OCI-LY7 (cell line): ENCODE measurements at places on chromosomes 5 and 9. TPM values are rescaled to one million over a fixed set of nuclear protein-coding genes. Genes with fewer than 3 reads are reported as not detected.

GRCh38 chr9:76642701-76643209 lies 121.5 kb upstream of the PCA3 start:
- DNase-seq, result no peak

DNA sequence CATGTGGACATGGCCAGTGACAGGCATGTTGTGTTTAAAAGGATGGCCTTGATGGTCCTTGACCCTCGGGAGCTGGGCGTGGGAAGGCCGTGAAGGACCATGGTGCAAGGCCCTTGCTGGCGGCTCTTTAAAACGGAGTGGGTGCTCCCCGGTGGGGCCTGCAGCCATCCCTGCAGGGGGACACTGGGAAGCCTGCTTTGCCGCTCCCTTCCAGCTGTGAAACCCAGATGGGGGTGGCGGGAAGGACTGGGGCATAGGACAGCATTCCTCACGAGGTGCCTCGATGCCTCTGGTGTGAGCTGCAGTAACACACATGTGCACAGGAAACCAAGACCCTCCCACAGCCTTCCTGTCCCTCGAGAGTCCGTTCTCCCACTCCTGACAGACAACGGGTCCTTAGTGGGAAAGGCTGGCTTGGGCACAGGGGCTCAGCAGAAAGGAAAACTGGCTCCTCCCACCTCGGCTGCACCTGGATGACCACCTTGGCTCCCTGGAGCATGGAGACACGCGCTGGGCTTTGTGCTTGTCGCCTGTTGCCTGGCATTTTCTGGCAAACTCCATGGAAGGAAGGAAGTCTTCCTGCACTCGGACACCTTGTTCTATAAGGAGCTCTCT lies 30.3 kb upstream of the IRX4 start:
- DNase-seq, result no peak

DNA sequence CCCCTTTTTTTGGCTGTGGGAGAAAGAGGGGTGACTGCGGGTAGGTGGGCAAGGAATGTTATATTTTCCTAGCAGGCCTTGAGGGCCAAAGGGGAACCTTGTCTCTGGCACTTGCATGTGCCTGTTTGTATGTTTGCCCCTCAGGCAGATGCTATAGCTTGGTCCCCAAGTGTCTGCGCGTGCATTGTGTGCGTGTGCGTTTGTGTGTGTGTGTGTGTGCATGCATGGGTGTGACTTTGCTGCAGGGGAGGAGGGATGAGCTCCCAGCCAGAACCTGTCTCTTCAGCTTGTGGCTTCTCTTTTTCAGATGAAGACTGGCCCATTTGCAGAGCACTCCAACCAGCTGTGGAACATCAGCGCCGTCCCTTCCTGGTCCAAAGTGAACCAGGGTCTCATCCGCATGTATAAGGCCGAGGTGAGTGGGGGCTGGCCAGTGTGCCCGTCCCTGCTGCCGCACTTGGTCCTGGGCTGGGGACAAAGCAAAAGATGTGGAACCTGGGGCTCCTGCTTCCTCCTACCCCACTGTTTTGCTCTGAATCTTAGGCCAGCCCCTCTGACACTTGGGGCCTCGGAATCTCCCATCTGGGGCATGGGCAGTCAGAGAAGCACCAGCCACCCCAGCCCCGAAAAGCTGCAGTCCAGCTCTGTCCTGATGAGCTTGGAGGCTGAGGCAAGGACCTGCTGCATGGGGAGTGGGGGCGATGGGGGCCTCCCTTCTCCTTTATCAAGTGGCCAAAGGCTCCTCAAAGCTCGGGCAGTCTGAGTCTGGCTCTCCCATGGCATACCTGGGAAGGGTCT lies 31.1 kb downstream of the PTPA start:
- peak; percentile 44 for DNase-seq

- no peak for DNase-seq
Measured at GRCh38 chr5:78922879-78923621, 62.1 kb downstream of the ARSB start.

DNA sequence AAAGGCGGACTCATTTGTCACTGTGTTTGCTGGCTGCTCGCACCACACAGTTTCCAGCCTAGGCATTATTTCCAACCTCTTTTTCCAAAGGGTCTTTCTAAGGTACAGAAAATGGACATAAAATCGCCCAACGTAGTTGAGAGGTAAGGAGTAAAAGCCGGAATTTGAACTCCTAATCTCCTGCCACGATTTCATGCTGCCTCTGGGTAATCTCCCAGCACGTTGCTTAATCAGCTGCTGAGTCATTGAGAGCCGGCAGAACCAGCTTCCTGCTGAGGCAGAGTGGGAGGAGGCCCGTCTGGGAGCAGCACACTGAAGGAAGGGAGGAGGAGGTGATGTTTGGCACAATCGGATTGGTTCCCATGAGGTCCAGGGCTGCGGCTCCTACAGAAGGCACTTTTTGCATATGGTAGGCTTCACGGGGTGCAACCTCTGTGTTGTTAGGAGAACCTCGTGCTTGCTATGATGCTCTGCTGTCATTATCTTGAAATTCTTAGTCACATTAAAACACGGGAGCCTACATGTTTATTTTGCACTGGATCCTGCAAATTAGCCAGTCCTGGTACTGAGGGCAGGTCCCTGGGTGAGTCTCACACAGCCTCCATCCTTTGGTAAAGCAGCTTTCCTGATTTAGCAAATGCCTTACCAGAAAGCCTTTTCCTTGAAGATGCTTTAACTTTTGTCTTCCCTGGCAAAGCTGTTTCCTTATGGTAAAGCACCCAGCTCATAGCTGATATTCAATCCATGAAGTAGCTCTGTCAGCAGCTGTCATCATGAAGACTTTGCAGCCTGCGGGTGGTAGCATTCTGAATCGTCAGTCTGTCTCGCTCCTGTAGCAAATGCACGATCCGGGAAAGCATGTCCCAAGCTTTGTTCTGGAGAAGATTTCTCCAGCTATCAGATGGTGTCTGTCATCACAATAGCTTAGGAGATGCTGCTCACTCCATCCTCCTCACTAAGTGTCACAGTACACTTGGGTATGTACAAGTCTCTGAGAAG lies 191.6 kb upstream of the MSX2 start:
- DNase-seq, result no peak

DNA sequence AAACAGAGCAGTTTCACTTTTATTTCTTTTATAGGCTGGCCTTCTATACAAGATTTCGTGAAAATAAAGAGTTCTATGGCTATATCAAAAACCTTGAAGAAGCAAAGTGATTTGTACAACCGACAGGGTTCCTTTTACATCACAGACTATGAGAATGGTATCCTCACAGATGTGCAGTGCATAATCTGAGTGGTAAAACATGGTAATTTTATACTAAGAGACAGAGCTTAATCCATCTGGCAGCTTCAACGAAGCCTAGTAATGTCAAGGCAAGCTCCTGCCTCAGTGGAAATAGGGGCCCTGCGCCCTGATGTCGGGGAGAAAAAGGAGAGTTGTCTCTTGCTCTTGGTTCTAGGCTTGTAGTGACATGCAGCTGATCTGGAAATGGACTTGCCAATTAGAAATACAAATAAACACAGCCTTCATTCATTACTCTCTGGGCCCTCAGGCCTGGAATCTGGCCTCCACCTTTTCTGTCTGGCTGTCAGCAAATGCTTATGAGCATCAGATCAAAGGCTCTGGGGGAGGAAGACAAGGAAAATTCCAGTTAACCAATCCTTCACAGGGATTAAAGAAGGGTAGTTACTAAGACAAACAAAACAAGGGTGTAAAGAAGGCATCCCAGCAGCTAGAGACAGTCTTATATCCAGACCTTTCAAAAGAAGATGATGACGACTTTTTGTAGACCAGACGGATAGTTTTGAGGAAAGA lies 33.6 kb upstream of the TRIM32 start:
- no peak for DNase-seq

GRCh38 chr9:83930881-83931280 lies 9.6 kb upstream of the KIF27 start:
- DNase-seq, result no peak

- no peak for DNase-seq
Measured at GRCh38 chr9:27181381-27181780, 72.4 kb downstream of the TEK start.

- DNase-seq, result no peak
Measured at GRCh38 chr5:67416986-67417385, 220.4 kb upstream of the CD180 start.

DNA sequence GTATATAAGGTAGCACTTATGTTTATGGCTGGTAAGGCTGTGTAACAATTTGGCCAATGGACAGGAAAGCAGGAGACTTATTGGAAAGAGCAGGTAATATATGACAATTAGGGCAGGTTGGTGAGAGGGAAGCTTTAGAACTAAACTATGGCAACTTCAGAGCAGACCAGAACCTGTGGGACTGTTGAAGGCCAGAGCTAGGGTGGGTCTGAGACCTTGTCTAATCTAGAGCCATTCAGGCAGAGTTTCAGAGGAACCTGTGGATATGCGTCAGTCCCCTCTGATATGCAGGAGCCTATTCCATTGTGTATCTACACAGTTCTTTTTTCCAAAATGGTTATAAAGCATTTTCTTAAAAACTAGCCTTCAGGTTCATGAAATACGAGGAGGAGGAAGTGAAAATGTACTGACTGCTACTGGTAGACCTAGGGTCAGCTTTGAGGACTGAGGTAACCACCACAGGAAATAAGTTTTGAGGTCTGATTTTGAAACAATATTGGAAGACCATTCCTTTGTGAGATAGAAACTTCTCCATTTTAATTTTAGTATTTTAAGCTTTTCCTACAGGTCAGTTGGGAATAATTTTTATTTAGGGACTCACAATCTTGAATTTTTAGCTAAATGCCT lies 37.6 kb downstream of the ELL2 start:
- peak; percentile 3 for DNase-seq

DNA sequence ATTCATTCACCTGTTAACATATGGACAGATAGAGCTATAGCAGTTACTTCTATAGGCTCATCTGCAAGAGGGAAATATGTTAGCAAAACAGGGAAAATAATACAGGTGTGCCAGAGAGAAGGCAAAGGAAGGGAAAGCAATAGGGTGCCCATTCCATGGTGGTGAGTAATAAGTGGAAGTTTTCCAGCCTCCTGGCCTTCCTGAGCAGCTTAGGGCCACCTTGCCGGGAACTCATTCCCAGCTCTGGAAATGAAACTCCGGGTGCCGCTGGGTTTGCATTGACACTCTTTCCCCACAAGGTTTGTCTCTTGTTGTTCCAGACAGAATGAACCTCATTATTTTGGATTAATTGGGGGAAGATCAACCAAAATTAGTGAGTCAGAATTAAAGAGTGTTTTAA lies 58.4 kb downstream of the SLC1A3 start:
- DNase-seq, result no peak

- no peak for DNase-seq
Measured at GRCh38 chr5:76710991-76711390, 4.9 kb upstream of the F2R start.

Gene WNT8A
- total RNA-seq, result not detected in 2 replicates

Gene SPINK4
- total RNA-seq, result not detected in 2 replicates
